Stimulated activated effector memory CD8-positive, alpha-beta T cell treated with anti-CD3 and anti-CD28 coated beads, Interleukin-12 subunit alpha, Interleukin-12 subunit beta, amount 100 ng/mL, for 72 hours (primary cell): ENCODE measurements at places on chromosomes 11 and 22.

- DNase-seq, result no peak
These were observed 545.2 kb upstream of the CCDC179 start for GRCh38 chr11:23405350-23405937.

GRCh38 chr11:64241491-64242374 is 838 bp downstream of the FKBP2 start:
- peak; percentile 33 for DNase-seq

- no peak for DNase-seq
These were observed 4.5 kb downstream of the NEAT1 start for GRCh38 chr11:65426839-65427690.

DNA sequence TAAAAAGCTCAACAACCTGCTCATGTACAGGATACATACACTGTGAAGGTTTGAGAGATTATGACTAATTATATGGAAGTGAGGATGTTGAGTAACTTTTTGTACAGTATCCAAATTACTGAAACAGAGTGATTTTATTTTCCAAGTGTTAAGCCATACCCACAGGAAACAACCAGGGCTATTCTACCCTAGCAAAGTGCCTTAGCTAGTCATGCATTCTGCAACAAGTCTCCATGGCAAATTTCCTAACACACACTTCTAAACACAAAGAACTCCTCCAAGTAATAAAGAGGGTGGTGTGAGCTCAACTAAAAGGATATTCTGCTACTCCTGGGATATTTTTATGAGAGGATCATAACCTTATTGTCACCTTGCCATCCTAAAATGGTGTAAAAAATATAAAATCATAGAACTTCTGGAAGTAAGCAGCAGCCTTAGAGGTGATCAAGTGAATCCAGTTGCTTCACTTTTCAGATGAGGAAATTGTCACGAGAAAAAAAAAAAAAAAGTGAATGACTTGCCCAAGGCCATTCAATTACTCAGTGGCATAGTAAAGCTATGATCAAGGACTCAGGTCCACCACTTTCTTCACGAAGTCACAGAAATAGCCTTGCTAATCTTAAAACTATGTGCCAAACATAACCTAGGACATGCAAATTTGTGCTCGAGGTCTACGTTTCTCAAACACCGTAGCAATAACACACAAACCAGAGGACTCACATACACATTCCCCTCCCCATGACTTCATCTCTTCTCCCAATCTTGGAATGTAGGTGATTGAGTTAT is 4.2 kb downstream of the LGR4 start:
- no peak for DNase-seq

DNA sequence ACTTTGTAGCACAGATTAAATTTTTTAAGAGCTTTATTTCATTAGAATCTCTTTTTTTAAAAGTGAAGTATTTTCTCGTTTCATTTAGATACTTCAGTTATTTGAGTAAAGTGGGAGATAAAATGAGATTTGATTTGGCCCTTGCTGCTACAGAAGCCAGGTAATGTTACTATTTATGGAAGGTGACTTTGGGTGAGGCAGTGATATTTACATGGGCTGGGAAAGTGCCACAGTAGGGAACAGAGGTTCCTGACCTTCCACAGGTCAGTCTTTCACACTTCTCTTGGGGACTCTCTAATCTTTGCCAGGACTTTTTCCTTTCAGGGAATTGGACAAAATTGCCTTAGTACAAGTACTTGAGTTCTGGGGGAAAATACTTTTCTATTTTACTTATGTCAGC is 20.4 kb downstream of the CTR9 start:
- no peak for DNase-seq

DNA sequence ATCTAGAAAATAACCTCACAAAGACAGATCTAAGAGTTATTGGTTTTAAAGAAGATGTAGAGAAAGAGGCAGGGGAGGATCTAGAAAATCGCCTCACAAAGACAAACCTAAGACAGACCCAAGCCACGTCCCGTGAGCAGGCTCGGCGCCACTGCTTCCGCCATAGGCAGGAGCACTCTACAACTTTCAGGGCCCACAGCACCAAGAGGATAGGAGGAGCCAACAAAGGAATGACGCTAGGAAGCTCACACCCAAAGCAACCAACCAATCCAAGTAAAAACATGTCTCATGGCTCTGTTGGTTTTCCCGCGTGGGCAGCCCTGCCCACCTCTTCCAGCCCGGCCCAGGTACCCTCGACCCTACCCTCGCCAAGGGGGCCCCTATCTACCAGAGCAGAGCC is 4167.4 kb upstream of the OR11H1 start:
- DNase-seq, result no peak

DNA sequence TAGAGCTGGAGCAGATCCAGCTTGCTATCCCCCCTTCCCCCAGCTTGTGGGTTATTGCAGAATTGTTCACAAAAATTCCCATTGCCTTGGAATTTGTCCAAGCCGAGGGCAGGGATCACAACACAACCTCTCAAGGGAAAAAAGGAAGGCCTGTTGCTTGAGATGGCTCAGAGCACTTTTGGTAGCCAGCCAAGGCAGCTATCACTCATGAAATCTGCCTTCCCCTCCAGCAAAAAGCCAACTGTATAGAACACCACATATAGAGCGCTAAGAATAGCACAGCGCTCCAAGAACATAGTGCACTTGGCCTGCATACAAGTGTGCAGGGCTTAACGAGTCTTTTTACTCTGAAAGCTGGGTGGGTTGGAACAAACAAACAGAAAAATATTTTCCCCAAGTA is 46.2 kb downstream of the FAM83F start:
- DNase-seq, result no peak

- DNase-seq, result no peak
These were observed 43.7 kb upstream of the CTTN start for GRCh38 chr11:70354629-70355028.
